MCF 10A (cell line): ENCODE measurements at places on chromosomes 5 and 9.
A peak's percentile ranks its signal among the peaks of the same experiment; 100 is the strongest.

DNA sequence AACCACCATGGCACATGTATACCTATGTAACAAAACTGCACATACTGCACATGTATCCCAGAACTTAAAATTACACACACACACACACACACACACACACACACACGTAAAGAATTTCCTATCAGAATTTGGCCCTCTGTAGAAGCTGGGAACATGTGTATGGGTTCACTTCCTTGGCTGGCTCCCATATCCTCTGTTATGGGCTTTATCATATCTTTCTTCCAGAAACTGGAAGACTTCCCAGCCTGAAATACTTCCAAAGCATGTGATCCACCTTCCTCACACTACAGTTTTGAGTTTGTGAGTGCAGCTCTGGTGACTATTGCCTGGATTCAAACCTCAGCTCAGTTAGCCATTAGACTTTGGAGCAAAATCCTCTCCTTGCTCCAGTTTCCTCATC, 78.6 kb upstream of the GDNF start:
- no peak overlapping the region for H3K27ac ChIP-seq
- no peaks in the 10 kb centered on the region for H3K4me1 ChIP-seq
- no peak overlapping the region for H3K4me3 ChIP-seq
- no peak for DNase-seq
- no peaks in the 10 kb centered on the region for H3K27me3 ChIP-seq

GRCh38 chr5:56480078-56480704, 247.1 kb upstream of the ANKRD55 start:
- H3K27ac ChIP-seq, result no peak overlapping the region
- peak overlapping the region; percentile 73 for H3K4me3 ChIP-seq
- DNase-seq, result no peak
- no peaks in the 10 kb centered on the region for H3K36me3 ChIP-seq
- H3K4me1 ChIP-seq, result peaks cover 7% of the 10 kb centered on the region

- H3K4me3 ChIP-seq, result no peak overlapping the region
- peak; percentile 25 for DNase-seq
- H3K36me3 ChIP-seq, result peaks cover 9% of the 10 kb centered on the region
- H3K4me1 ChIP-seq, result peaks cover 17% of the 10 kb centered on the region
These were observed 144.1 kb downstream of the CCDC171 start for GRCh38 chr9:15696979-15697378.

DNA sequence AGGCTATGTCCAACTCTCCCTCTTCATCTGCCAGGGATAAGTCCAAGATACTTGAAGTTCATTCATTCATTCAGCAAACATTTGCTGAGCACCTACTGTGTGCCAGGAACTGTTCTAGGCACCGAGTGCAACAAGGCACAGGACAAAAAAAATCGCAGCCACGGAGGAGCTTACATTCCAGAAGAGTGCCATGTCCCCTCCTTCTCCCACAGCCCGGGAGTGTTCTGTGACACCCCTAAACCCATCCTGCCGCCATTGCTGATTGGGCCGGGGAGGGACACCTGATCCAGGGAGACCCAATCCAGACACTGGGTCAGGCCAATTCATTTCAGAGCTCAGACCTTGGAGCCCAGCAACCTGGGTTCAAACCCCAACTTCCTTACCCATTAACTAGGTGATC, 58.1 kb upstream of the NEURL1B start:
- H3K27me3 ChIP-seq, result peaks cover 65% of the 10 kb centered on the region
- no peak for DNase-seq
- no peak overlapping the region for H3K27ac ChIP-seq

GRCh38 chr5:54083851-54084250, 226.5 kb downstream of the ARL15 start:
- no peaks in the 10 kb centered on the region for H3K27me3 ChIP-seq
- H3K4me1 ChIP-seq, result peaks cover 12% of the 10 kb centered on the region
- H3K36me3 ChIP-seq, result no peaks in the 10 kb centered on the region
- no peak overlapping the region for H3K4me3 ChIP-seq
- H3K27ac ChIP-seq, result no peak overlapping the region
